ENCODE measurements at places on chromosomes 1 and 21.

- DNase-seq = no peak
These were observed 509.8 kb upstream of the ADAMTS5 start for GRCh38 chr21:27476696-27477095.

GRCh38 chr1:18134324-18135046 lies 26.9 kb downstream of the IGSF21 start:
- no peak for DNase-seq

DNA sequence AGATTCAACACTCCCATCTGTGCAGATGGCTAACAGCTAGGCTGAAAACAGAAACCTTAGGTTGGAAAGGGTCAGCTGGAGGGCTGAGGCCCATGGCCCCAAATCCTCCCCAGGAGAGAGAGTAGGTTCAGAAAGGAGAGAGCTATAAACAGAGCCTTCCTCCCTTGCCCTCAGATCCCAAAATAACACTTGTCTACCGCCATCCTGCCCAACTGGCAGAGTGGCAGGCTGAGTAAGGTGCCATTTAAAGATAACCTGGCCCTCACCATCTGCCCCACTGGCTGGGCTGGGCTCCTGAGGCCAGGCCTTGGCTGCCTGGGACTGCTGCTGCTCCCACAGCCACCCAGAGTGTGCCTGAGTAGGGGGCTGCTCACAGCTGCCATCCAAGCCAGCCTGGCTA lies 4.3 kb upstream of the SHISA4 start:
- peak; percentile 50 for DNase-seq

DNA sequence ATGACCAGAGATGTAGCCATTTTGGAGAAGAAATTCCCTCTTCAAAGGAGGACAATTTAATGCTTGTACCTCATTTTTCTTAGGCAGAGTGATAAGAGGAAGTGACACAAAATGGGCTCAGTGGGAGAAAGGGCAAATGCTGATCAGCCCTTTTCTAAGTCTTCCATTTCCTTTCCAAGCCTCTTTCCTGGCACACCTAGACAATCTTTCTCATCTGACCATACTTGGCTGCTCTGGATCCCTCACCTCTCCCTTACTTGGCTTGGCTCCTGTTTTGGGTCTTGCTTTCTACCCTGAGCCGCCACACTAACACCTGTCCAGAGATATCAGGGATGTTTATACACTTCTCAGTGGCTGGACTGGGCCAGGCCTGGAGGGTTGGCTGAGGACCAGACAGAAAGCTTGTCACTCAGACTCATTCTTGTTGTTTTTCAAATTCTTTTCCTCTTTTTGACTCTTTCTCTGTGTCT lies 13.1 kb downstream of the TXNIP start:
- DNase-seq = peak; percentile 61

DNA sequence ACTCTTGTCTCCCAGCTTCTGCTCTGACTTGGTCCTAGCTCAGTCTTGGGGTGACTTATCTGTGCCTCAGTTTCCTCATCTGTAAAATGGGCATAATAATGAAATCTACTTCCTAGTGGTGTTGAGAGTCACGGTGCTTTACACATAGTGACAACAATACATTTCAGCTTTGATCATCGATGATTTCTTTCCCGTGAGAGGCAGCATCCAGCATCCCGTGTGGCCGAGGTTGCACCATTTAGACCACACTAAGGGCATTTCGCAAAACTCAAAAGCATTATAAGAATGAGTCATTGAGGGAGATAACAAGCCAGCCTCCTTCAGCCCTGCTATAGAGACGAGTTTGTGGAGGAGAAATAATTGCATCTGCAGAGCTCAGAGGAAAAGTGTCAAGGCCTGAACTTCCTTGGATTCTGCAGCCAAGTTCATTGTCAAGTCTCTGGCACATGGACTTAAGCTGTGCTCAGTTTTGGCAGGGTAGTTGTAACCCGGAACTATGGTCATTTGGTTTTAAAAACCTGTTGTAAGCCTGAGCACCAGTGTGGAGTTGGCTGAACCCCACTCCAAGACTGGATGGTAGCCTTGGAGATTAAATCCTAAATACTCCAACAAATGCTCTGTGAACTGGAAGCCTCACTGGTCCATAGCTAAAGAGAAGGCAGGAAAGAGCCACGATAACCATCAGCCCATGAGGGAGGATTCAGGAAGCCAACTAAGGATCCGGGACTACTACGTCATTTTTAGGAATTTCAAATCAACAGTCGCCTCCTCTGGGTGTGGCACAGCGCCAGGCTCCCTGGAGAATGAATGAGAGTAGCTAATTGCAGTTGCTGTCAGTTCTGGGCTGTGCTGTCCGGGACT lies 64.2 kb downstream of the TCP10L start:
- DNase-seq = peak; percentile 84

DNA sequence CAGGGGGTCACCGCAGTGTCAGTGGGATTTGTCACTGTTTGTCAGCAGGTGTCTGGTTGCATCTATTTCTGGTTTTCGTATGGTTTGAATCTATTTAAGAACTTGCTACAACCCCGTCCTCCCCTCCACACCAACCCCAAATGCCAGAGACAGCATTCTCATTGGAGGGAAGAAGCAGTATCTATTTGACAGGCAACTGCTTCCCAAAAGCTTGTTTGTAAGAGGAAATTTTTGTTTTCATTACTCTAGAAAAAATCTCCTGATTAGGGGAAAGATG lies 54.4 kb downstream of the NR5A2 start:
- DNase-seq = no peak

DNA sequence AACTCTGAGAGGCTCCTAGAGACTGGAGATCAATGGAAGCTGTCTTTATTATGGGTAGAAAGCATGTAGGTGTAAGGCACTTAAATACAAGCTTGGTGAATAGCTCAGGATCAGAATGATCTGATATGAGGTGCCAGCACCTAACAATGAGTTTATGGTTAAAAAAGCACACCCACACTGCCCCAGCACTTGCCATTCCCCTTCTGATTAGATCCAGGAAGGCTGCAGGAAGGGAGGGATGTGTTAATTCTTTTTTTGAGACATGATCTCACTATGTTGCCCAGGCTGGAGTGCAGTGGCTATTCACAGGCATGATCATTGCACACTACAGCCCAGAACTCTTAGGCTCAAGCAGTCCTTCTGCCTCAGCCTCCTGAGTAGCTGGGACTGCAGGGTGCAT lies 71.8 kb upstream of the IVNS1ABP start:
- no peak for DNase-seq

DNA sequence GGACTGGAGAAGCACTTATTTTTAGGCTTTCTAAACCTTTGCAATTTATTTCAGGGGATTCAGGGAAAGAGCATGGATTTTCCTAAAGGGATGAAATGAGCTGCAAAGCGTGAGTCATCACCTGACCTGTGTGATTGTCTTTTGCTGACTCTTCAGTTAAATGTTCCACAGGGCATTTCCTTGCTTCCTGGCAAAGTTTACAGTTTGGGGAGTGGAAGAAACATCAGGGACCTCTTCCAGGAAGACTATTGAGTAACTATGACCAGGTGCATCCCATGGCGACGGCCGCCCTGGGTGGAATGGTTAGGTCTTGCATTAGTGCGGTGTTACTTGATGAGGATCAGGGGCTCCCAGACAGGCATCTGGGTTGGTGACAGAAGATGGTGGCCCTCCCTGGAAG lies 79.5 kb upstream of the SIPA1L2 start:
- DNase-seq = no peak

DNA sequence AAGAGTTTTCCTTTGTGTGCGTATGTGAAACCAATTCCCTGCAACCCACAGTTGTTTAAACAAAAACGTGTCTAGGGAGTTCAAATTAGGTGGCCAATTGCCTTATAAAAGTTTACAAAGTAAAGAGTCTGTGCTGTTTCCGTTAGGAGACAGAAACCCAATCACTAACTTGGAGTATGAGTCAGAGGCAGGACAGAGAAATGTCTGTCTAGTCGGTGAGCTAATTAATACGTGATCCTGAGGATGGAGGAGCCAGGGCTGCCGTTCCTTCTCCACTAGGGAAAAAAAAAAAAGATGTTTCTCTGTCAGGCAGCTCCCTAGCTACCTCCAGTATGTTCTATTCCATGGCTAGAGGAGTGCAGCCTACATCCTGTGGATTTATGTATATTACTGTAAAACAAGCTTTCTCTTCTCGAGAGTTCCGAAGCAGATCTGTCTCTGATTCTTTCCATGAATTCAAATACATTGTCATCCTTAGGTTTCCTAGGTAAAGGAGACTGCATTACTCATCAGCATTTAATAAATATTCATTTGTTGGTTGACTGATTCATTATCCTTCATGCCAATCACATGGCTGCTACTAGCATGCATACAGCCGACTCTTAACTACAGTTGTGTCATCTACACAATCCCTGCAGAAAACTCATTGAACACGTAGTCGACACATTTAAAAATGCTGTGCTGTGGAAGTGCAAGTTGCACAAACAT lies 430.6 kb downstream of the KIF26B start:
- DNase-seq = no peak

DNA sequence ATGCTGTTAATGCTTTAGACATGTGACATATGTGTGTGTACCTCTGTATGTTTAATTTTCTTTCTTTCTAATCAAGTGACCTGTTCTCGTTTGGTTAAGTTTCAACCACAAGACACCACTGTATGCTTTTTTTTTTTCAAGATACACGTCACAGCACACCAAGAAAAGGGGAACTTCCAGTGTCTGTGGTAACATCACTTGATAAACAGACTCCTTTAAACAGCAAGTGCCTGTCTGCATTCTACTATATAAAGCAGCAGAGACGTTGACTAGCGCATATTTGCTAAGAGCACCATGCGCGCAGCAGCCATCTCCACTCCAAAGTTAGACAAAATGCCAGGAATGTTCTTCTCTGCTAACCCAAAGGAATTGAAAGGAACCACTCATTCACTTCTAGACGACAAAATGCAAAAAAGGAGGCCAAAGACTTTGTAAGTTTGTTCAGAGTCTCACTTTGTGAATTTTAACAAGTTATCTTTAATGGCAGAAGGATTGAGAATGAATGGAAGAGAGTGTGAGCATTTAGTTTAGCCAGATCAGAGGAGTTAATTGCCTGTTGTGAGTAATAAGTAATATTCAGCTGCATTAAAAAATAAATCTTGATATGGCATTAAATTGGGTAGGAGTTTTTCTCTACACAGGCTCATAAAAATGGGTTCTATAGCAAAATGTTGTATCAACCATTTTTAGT lies at the start of gene RGS1:
TSS of gene RGS1 (plus strand) at position 275 of the 691 bp plus-strand sequence. CDS start at position 295, 20 bp downstream.
- no peak for DNase-seq

- DNase-seq = peak; percentile 67
These were observed 6.3 kb downstream of the HAPLN2 start for GRCh38 chr1:156625436-156626078.

GRCh38 chr1:5742801-5743200 lies 249.4 kb downstream of the NPHP4 start:
- peak; percentile 2 for DNase-seq

- DNase-seq = peak; percentile 34
These were observed 27.3 kb downstream of the F3 start for GRCh38 chr1:94514095-94514727.

GRCh38 chr1:229131243-229132105 lies 139.4 kb upstream of the RAB4A start:
- no peak for DNase-seq

GRCh38 chr21:25396135-25396711 lies 211.1 kb downstream of the MRPL39 start:
- no peak for DNase-seq

DNA sequence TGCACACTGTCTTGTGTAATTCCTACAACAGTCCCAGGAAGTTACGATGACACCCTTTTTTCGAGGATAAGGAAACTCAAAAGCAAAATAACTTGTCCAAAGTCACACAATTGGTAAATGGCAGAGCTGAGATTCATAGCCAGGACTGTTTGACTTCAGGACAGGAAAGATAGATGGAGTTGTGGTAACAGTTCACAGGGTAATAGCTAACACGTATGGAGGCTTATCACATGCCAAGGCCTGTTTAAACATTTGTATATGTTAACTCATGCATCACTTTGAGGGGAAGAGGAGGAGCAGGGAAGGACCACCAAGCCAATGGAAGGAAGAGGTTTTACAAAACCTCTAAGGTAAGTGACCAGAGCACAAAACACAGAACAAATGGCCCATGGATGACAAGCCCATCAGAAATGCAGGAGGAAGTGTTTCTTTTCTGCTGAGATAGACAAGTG lies 2.8 kb downstream of the DHCR24 start:
- DNase-seq = no peak

DNA sequence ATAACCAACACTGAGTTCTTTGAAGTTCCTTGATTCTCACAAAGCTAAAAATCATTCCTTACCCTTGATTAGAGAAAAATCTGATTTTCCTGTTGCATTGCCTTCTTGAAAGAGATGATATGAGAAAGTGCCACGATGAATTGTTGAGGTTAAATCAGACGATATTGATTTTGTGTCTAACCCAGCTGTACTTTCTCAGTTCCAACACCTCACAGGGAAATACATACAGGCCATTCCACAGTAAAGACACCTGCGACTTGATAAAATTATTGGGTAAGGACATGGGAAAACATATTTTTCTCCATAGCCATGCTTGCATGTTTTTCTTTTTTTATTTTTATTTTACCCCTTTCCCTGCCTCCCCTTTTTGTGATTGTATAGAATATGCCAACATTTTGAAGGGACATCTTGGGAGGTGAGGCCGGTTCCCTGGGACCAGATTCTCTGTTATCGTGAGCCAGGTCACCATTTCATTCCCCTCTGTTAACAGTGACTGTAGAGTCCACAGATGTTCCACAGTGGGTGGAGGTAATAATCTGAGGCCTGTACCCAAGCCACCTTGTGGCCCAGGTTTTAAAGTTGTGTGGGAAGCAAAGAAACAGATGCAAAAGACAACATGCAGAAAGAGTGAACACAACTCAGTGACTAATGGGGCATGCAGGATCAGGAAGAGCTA lies 255.4 kb upstream of the ST6GALNAC5 start:
- no peak for DNase-seq

- no peak for DNase-seq
These were observed 9.2 kb downstream of the POU3F1 start for GRCh38 chr1:38037221-38037939.

DNA sequence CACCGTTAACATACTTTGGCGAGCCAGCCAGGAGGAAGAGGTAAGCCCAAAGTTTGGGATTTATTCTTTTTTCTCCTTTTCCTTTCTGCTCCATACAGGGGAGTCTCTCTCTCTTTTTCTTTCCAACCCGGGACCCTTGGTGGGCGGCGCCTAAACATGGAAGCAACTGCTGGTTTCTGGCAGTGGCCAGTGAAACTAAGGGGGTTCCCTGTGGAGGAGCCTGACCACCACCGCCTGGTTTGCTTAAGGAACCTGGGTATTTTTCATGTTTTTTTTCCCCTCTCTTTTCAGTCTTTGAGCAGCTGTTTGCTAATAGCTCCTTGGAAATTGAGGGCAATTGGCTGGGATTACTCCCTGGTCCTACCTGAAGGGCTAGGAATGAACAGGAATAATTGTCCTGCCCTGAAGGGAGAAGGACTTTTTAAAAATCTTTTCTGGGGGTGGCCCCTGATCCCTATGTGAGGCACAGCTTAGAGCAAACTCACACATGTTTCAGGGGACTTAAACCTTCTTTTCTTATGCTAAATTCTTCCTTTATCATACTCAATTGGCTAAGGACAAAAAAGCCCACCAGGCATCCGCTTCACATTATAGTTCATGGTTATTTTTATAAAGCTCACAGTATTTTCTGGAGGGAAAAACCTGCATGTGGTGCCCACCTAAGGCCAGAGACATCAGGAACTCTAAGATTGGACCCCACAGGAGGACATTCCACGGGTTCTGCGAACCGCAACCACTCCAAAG lies 61.3 kb upstream of the PLD5 start:
- DNase-seq = no peak
